ENCODE measurements at places on chromosomes 7 and 10.

DNA sequence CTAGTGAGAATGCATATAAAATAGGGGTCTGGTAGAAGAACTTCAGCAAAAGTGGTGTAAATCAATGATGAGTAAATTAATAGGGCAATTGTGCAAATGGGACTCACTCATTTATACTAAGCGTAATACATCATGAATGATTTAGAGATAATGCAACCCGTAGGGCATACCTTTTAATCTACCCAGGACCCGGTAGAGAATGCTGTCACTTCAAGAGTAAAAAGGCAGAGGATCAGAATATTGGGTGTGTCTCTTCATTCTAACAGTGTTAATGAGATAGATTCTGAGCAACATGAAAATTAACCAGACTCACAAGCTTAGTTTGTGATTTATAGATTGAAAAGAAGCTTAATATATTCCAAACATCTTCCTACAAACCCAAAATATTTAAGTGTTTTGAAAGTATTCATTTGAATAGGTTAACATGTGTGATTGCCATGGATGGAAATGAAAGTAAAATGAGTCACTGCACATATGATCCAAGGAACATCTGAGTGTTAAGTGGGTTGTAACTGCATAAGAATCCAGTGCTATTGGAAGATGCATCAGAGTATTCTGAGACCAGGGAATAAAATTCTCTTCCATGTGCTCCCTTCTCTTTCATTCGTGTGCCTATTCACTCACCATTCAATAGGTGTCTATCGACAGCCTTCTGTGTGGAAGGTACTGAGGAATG lies 690.6 kb downstream of the AUTS2 start:
- no peak for DNase-seq

DNA sequence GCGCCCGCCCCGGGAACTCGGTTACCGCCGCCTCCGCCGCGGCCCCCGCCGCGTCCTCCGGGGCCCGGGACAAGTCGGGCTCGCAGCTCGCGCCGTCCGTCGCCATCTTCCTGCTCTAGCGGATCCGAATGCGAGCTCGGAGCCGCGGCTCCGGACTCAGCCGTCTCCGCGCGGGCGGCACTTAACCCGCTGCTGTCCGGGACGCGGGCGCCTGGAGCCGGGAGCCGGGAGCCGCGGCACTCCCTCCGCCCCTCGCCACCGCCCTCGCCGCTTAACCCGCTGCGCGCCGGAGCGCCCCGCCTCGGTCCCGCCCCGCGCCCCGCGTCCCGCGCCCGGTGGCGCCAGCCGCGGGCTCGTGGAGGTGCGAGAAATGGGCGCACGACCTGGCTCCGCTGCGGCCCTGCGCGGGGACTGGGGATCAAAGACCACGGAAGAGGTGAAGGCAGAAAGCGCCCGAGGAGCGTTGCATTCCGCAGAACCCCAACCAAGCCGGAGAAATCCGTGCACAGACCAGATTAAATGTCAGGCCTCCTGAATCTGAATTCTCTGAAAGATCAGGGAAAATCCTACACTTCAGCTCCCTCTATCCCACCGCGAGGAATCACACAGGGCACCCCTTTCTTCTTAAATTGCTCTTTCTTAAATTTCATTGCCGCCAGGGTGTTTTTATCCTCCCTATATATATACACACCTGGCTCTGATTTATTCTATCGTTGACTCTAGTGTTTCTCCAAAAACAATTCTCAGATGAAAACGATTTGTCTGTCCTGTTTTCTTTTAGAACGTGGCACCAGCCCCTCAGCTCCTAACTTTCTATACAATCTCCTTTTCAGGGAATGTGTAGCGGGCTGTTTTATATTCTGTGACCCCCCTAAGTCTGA lies at the start of gene CTTNBP2:
CTTNBP2 (minus strand) TSS at position 132 of the 881 bp plus-strand sequence; CDS start at position 106, 26 bp downstream.
- DNase-seq = no peak

- DNase-seq = no peak
Observed at GRCh38 chr10:102870221-102870620, 951 bp downstream of the AS3MT start.

DNA sequence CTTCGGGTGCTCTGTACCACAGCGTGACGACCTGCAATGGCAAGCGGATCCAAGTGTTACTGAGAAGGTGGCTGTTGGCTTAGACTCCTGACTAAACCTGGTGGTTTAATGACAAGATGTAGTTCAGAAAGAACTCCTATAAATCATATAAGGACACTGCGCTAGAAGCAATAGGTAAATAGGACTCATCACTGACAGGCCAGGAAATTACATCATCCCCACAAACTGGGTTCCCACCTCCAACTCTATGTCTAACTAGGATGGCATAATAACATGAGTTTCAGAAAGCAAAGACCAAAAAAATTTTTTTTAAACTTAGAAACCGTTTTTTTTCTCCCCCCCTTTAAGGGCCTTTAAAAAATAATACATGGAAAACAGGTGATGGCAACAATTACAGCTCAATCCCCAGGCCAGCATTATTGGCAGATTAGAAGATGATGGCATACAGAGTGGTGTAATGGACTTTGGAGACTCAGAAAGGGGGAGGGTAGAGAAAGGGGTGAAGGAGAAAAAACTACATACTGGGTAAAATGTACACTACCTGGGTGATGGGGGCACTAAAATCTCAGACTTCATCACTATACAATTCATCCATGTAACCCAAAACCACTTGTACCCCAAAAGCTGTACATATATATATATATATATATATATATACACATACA lies 81.4 kb upstream of the FAM133B start:
- DNase-seq = no peak

DNA sequence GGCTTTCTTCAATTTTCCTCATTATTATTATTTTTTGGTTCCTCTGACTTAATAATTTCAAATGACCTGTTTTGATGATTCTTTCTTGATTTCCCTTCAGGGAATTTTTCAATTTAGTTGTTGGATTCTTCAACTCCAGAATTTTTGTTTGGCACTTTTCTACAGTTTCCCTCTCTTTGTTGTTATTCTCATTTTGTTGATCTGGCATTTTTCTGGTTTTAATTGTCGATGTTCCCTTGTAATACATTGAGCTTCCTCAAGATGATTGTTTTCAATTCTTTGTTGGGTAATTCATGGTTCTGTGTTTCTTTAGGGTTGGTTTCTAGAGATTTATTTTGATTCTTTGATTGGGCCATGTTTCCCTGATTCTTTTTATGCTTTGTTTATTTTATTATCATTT lies 67.8 kb upstream of the DNAJC1 start:
- DNase-seq = no peak

GRCh38 chr10:24706479-24707118 lies 17.1 kb downstream of the ARHGAP21 start:
- peak; percentile 64 for DNase-seq

DNA sequence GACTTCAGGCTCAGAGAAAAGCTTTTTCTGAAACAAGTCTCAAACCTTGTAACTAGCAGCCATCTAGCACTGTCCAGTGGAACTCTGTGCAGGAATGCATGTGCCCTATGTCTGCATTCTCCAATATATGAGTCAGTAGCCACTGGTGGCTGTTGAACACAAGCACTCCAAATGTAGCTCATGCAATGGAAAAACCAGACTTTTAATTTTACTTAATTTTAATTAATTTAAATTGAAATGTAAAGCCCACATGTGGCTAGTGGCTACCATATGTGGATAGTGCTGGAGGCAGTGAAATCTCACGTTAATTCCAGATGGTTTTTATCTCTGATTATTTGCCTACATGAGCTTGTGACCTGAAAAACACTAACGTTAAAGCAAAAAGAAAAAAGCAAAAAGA lies 225.1 kb downstream of the GATA3 start:
- DNase-seq = peak; percentile 7

DNA sequence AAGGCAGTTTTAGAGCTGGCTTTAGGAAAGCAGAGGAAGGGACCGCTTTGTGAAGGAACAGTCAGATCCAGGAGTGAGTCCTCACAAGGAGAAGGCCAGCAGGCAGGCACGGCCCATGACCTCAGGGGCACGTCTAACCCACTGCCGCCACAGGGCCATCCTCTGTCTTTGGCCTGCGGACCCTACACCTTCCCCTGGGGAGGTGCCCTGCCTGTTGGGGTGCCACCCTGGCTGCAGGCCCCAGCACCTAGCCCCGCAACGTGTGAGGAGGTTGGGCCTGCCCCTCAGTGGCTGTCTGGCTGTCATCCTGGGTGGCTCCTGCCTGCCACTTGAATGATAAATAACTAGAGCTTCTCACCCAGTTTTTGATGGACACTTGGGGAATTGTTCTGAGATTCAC lies 31.0 kb upstream of the TRIM8 start:
- no peak for DNase-seq

DNA sequence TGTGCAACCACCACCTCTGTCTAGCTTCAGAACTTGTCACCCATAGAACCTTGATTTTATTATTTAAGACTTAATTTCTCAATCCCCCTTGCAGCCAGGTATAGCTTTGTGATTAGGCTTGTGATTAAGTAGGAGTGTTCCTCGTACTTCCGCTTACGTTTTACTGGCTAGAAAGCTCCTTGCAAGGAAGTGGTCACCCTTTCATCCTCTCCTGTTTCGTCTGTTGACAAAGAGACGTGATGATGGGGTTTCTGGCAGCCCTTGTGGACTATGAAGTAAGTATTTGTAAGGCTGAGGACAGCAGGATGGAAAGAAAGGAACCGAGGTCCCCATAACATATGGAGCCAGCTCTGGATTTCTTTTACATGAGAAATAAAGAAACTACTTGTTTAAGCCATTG lies 86.5 kb upstream of the KDM7A start:
- no peak for DNase-seq

- peak; percentile 65 for DNase-seq
Observed at GRCh38 chr10:93420091-93420490, 62.0 kb downstream of the MYOF start.

DNA sequence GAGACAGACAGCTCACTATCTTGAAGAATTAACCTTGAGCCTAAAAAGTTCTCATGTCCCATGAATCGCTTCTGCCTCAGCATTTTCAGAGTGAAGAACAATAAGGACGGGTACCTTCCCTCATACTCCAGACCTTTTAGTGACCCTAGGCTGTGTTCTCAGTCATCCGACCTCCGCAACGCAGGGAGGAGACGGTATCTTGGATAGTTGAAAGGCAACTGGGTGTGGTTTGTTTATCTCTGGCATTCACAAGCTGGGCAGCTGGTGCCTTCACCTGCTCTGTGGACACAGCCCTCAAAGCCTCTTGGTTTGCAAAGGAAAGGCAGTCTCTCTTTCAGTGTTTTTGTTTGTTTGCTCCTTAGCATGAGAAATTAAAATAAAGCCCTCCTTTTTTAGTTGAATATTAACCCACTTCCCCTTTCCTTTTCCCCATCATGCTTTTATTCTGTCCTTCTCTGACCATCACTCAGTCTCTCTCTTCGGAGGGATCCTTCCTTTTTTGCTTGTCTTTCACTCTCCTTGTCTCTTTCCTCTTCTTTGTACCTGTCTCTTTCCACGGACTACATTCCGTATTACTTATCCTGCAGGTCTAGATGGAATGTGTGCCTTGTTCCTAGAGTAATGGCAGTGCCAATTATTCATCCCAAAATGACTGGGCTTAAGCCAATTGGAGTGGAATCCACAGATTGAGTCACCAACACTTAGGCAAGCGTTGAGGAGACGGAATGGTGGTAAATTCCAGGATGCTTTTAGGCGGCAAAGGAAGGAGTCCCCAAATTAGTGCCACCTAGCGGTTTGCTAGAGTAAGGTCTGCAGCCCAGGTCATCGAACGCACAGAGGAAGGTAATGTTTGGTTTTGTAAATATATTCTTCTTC lies 45.8 kb downstream of the PRR15 start:
- no peak for DNase-seq

DNA sequence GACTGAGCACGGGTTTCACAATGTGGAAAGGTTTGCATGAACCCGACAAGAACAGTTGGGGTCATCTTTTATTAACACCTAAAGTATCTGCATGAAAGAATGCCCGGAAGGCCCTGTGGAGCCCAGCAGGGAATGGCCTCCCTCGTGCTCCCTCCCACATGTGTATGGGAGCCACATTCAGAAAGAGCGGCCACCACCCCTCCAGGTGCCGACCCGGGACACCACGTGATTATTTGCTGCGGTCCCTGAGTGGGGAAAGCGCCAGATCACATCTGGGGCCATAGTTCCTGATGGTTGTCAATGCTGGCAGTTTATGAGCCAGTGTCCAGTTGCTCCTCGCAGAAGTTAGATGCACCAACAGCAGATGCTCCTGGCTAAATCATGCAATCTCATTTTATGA lies 571.4 kb downstream of the TCERG1L start:
- no peak for DNase-seq

- DNase-seq = no peak
Observed at GRCh38 chr10:103246324-103246723, 637 bp downstream of the RPEL1 start.

DNA sequence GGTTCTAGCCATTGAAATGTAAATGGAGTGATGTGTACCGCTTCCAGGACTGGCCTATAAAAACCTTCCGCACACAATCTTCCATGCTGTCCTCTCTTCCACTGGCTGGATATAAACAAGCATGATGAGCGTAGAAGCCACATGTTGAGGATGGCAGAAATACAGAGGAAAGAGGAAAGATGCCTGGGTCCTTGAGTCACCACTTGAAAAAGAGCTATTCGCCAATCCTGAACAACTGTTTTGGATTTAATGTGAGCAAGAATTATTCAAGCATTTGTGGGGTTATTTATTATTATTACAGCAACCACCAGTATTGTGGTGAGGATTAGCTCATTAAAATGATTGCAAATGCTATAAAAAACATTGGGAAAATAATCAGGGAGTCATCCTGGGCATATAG lies 45.8 kb upstream of the PLXNA4 start:
- no peak for DNase-seq

DNA sequence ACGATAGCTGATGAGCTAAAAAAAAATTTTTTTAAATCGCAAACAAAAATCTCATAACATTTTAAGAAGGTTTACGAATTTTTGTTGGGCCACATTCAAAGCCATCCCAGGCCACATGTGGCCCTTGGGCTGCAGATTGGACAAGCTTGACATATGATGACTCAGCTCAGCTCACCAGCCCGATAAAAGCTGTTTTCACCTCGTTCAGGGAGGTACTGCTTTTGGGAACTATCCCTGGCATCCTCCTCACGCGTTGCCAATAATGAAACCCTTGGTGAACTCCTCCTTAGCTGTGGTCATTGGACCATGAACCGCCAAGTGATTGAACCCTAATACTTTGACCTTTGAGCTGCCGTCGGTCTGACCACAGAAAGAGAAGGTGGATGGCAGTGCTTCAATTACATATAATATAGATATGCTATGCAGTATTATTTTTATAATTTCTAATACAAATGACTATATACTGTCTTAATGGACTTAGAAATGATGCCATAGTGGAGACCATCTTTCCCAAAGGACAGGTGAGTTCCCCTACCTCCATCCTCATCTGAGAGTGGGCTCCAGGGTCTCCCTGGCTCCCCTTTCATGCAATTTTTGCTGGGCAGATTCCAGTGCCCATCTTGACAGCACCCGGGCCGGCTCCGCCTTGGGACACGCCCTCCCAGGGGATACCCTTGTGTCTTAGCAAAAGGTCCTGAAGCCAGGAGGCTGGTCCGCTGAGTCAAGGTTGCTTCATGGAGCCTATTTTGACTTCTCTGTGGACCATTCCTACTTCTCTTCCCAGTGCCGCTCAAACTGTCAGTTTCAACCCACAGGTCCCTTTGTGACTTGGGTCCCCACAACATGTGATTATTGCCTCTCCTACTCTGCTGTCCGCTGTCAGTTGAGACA lies 707.2 kb downstream of the PARD3 start:
- DNase-seq = no peak

GRCh38 chr10:70773965-70774809 lies 11.0 kb downstream of the TBATA start:
- no peak for DNase-seq
